OCI-LY7 (cell line): ENCODE measurements at places on chromosomes 4 and X. TPM values are rescaled to one million over a fixed set of nuclear protein-coding genes. Genes with fewer than 3 reads are reported as not detected.

DNA sequence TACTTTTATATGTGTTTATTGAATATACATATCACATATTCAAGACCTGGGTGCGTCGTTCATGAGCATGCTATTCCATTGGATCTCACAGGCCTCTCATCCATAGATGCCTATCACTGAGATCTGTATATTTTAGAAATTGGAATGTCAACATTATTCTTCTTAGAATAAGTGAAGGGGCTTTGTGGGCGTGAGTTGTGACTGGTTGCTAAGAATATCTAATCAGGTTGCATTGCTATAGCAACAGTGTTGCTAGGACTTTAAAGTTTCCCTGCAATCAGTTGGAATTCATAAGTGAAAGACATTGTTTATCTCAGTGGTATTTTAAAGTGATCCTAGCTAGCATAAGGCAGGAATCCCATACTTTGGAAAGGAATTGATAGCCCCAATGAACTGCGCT is 36.7 kb upstream of the ANK2 start:
- no peak for DNase-seq

DNA sequence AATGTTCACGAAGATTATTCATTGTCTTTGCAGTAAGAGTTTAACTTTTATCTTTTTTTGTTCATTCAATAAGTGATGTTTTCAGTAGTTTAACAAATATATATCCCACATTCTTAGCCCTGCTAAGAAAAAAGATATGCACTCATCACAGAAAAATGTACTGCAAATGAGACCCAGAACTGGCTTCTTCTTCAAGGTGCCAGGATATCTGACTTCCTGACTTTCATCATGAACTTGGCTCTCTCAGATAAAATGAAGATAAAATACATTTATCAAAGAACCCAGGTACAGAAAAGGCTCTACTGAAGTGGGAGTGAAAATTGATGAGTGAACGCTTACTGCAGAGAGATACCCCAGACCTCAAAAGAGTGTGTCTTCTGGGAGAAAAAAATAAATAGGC is 177.8 kb upstream of the DKK2 start:
- no peak for DNase-seq

Gene NPNT
- not detected in 2 replicates for total RNA-seq

GRCh38 chr4:79360006-79360405 is 34.1 kb upstream of the NAA11 start:
- DNase-seq = no peak

- DNase-seq = no peak
These were observed 163.6 kb downstream of the ADAMTS3 start for GRCh38 chr4:72405417-72405816.

DNA sequence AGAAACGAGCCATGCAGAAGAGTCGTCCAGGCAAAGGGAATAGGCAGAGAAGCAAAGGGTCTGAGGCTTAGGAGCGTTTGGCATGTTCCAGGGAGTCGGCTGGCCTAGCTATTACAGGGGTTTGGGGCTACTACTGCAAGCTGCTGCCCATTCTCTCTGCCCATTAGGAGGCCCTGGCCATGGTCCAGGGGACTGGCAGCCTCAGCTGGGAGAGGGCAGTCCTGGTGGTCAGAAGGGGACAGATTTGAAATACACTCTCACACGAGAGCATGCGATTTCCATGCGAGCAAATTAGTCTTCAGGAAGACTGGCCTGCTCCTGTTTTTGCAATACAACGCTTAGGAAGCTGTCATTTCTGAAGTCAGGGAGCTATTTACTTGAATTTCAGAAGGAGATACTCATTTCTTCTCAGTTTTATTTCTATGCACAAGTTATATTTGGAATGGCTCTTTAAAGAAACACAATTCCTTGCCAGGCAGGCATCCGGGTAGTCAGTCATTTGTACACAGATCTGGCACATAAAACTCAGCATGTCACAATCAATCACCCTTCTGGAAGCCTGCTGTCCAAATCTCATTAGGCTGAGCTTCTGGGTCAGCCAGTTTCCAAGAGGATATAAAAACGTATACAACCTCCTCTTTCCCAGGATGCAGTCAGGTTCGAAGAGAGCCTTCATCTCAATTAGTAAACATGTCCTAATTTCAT is 27.0 kb downstream of the PROM1 start:
- no peak for DNase-seq

- DNase-seq = no peak
These were observed 24.3 kb upstream of the TEX13C start for GRCh38 chrX:125295337-125295736.

GRCh38 chrX:118239178-118239870 is 106.6 kb upstream of the WDR44 start:
- no peak for DNase-seq

DNA sequence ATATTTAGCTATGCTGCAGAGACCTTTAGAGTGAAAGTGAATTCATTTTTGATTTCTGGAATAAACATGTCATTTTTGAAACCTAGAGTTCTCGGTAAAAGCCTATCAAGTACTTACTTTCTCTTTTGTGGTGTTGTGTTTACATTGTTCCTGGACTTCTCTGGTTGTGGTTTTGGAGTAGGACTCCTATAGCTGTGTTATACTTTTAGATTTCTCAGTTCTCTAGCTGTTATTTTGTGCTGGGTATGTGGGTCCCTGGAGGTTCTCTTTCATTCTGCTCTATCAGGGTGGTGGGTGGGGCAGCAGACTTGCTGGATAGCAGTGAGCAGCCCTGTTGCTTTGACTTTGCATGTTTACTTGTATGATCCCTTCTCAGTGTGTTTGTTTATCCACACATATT is 25.6 kb upstream of the MSMO1 start:
- DNase-seq = no peak

Gene USP51
- 2.7 and 2.9 TPM in 2 replicates for total RNA-seq

DNA sequence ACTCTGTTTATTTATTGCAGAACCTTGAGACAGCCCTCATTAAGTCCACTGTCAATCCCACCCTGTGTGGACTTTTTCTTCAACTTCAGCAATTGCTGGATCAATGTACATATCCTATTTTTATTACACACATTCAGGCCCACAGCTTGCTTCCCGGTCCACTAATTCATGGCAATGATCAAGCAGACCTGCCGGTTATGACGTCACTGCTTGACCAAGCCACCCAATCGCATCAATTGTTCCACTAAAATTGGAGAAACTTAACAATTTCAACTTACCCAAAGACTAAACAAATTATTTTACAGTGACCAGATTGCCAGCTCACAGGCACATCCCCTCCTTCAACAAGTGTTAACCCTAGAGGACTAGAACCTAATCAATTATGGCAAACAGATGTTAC is 240.4 kb upstream of the MAGEB18 start:
- no peak for DNase-seq

GRCh38 chr4:31234494-31234893 is 514.3 kb downstream of the PCDH7 start:
- DNase-seq = no peak

DNA sequence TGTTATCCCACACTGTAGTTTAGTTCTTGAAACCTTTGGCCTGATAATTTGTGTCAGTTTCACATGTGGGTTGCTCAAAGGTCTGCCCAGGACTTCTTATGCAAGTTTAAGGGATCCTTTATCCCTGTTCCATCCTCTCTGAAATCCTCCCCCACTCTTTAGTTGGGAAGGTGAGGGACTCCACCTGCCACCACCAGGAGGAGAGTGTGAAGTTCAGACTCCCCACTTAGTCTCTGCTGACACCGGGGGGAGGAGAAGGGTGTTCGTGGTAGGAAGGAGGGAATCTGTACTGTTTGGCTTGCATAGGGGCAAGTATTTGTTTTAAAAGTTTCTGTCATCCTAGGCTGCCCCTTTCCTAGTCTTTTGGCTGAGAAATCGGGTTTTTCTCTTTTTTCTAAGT is 211.8 kb downstream of the PPP4R3C start:
- DNase-seq = no peak

GRCh38 chr4:101199507-101200285 is 147.6 kb downstream of the PPP3CA start:
- DNase-seq = no peak

GRCh38 chrX:25356456-25356855 is 340.7 kb upstream of the ARX start:
- no peak for DNase-seq

Gene SYN1
- total RNA-seq = not detected in 2 replicates

GRCh38 chrX:82534086-82534597 is 973.9 kb upstream of the POU3F4 start:
- no peak for DNase-seq

Gene OPRPN
- not detected in 2 replicates for total RNA-seq

- no peak for DNase-seq
These were observed 57.0 kb upstream of the SLC25A4 start for GRCh38 chr4:185086053-185086452.

DNA sequence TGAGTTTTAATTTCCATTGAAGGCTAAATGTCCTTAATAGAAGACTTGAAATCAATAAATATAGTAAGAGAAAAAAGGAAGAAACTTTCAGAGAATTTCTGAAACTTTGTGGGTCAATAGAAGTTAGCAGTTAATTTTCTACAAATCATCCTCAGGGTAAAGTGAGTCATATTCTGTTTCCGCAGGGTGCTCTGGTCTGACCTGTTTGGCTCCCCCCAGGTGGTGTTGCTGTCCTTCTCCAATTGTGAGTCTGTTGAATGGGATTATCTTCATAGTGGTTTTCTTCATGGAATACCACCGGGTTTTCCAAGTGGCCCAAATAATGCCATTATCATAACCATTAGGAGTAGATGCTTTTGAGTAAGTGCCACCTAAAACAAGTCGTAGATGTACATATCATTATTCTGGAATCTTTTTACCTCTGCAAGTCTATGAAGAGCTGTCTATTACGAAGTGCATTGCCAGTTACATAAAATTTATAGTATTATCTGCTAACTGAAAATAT is 7.7 kb downstream of the FGG start:
- DNase-seq = no peak

GRCh38 chrX:636981-637659 is 6.5 kb downstream of the SHOX start:
- DNase-seq = no peak

Gene TRPC5OS
- not detected in 2 replicates for total RNA-seq

DNA sequence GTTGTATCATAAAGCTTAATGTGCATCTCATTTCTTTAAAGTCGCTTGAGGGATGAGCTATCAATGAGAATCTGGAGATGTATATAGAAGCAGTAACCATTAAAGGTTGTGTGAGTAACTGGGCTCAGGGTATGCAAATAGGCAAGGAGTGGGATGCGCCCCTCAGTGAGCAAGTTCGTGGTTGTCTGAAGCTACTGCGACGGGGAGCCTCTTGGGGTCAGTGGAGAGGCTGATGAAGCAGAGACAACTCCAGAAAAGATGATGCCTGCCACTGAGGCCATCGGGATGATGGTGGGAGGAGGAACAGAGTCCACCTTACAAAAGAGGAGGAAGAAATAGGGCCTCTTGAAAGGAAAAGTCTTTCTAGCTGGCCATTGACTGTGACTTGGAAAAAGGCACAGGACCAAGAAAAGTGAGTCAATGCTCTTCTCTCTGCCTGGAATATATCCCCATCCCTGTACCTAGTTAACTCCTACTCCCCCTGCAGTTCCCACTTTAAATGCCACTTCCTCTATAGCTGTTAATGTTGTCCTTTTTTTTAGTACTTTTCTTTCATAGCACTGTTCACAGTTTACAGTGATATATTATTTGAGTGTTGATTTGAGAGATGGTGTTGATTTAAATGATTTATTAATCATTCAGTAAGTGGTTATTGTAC is 51.4 kb upstream of the LSM6 start:
- DNase-seq = no peak

- DNase-seq = no peak
These were observed 5.4 kb downstream of the PCDH7 start for GRCh38 chr4:30725562-30725961.

GRCh38 chrX:135490979-135491514 is 29.4 kb upstream of the INTS6L start:
- no peak for DNase-seq

Gene CEP135
- total RNA-seq = 32.7 and 41.4 TPM in 2 replicates

GRCh38 chr4:185165605-185166063 is 22.6 kb downstream of the SLC25A4 start:
- DNase-seq = no peak

- no peak for DNase-seq
These were observed 344.7 kb downstream of the GALNTL6 start for GRCh38 chr4:172157946-172158345.

Gene WDR45
- total RNA-seq = 46.2 and 48.7 TPM in 2 replicates

- no peak for DNase-seq
These were observed 137.4 kb downstream of the BMP15 start for GRCh38 chrX:51047950-51048349.

DNA sequence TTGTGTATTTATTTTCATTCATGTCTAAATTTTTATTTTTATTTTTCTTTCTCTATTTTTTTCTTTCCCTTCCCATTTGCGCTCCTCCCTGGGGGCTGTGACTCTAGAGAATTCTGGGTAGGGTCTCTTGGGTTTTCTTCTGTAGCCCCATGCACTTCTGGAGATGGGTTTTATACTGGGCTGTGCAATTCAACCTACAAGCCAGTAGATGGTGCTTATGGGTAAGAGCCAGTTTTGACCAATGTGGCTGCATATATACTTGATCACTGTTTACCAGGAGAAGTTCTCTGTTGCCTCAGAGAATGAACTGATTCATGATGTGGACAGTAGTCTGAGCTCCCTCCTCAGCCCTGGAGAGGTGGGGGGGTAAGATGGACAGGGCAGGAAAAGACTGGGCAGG is 614.6 kb downstream of the PCDH19 start:
- no peak for DNase-seq

- no peak for DNase-seq
These were observed 101.1 kb downstream of the TEX13C start for GRCh38 chrX:125420809-125421208.

Gene MTTP
- 0.57 and 0.77 TPM in 2 replicates for total RNA-seq

DNA sequence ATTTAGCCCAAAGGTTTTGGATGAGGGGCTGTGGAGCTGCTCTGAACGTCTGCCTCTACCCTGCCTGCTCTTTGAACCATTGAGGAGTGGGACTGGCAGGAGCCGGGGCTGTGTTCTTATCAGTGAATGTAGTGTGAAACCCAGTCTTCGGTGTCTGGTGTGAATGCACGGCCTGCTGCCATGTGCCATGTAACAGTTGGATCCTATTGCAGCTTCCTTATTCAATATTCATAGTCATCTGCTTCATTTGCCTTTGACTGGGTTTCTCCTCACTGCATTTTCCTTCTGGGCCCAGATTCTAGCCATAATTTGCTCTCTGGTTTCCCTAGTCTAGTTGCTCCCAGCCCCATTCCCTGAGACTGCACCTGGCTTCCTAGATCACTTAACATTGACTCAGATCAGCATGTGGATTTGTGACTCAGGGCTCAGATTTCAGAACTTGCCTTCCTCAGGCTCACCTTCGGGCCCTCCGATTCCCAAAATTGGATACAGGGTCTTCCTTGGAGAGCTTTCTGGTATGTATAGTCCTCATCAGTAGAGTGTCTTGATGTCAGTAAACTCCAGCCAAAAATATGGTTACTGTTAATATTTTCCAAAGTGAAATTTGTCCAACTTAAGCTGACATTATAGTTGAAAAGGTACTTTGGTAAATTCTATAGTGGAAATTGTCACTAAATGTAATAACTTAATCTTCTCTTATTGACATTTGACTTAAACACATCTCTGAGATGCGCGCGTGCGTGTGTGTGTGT is 94.0 kb upstream of the DDIT4L start:
- no peak for DNase-seq

Gene TTC29
- total RNA-seq = not detected in 2 replicates

DNA sequence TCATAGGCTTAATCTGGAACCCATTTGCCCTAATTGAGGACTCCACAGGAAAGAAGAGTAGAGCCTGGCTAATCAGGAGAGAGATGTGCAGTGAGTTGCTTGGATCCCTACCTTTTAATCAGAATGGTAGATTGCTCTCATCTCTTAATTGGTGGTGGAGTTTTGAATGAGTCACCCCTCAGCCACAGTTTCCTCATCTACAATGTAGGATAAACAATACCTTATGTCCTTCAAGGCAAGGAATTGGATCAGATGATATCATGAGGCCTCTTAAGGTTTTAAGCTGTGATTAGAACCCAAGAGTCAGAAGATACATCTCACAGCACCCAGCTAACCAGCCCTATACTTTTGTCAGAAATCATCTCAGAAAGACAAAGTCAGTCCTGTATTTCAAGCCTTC is 39.1 kb downstream of the PDGFRA start:
- DNase-seq = no peak
